ENCODE measurements at places on chromosomes 3 and 15.
A peak's percentile ranks its signal among the peaks of the same experiment; 100 is the strongest.

GRCh38 chr15:88535100-88535499 is 11.4 kb downstream of the DET1 start:
- no peak for DNase-seq
- H3K36me3 ChIP-seq = peaks cover 7% of the 10 kb centered on the region
- H3K4me1 ChIP-seq = no peaks in the 10 kb centered on the region
- no peak overlapping the region for H3K4me3 ChIP-seq
- no peak overlapping the region for H3K27ac ChIP-seq

DNA sequence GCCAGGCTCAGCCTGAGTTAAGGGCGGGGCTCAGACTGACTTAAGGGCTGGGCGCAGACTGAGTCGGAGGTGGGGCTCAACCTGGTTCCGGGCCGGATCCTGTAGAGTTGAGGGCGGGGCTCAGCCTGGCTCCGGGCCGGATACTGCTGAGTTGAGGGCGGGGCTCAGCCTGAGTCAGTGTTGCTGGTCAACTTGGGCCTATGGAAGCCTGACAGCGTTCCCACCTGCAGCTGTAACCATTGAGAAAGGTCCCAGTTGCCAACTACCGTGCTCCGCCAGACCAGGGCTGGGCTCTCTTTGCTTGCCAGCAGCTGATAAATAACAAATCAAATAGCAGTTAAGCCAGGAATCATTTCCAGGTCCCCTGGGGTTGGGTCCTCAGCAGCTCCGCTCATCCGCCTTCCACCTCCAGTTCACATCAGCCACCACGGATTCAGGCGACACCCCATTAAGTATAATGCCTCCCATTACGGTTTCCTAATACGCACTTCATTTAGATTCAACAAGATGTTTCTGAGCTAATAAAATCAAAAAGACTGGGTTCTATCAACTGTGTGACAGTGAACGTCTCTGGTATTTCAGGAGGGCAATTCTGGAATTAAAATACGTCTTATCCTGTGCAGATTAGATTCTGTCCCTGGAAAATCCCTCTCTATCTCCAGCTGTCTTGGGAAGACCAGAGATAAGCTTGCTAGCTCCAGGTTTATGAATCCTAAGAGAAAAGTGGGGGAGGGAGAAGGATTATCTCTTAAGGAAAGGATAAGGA is 7.3 kb downstream of the GRIP2 start:
- no peaks in the 10 kb centered on the region for H3K36me3 ChIP-seq
- DNase-seq = no peak

DNA sequence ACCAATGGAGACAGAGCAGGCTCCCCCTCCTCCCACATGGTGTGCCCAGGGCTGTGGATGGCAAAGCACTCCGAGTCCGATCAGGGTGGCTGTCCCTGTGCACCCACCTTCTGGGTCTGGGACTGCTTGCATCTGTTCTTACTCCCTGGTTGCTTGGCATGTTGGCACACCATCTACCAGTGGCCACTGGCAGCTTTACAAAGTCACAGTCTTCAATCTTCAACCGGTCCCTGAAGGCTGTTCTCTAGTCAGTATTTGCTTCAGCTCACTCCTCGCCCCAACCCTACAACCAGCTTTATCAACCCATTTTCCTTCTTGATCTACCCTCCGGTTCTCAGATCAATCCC is 14.8 kb downstream of the HOMER2 start:
- H3K27me3 ChIP-seq = peaks cover 43% of the 10 kb centered on the region
- no peaks in the 10 kb centered on the region for H3K36me3 ChIP-seq
- no peak overlapping the region for H3K27ac ChIP-seq
- no peak for DNase-seq
- peaks cover 18% of the 10 kb centered on the region for H3K4me1 ChIP-seq

DNA sequence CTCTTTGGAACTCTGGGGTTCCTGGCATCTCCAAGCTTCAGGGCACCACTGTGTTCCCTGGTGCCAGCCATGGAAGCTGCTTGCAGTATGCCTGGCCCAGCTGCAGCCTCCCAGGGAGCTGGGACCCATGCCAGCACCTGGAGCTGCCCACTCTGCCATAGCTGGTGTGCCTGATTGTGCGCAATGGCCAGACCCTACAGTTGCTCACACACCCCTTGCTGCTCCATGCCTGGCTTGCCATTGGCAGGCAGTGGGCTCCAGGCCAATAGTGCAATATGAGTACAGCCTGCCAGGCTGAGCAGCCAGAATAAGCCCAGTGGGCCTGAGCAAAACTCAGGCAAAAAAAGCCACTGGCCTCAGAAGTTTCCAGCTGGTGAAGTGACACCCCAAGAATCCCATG is 43.8 kb upstream of the LRRFIP2 start:
- H3K4me1 ChIP-seq = peaks cover 29% of the 10 kb centered on the region
- H3K27me3 ChIP-seq = no peaks in the 10 kb centered on the region
- H3K4me3 ChIP-seq = no peak overlapping the region
- no peak overlapping the region for H3K27ac ChIP-seq
- H3K36me3 ChIP-seq = no peaks in the 10 kb centered on the region
- DNase-seq = no peak

- H3K4me1 ChIP-seq = peaks cover 11% of the 10 kb centered on the region
- no peaks in the 10 kb centered on the region for H3K27me3 ChIP-seq
- no peak overlapping the region for H3K4me3 ChIP-seq
- H3K27ac ChIP-seq = no peak overlapping the region
These were observed 107.4 kb downstream of the ADAMTS17 start for GRCh38 chr15:100234158-100235029.

GRCh38 chr3:171711461-171712170 is 98.7 kb downstream of the PLD1 start:
- H3K4me1 ChIP-seq = no peaks in the 10 kb centered on the region
- no peak overlapping the region for H3K27ac ChIP-seq
- H3K4me3 ChIP-seq = no peak overlapping the region
- DNase-seq = no peak
- H3K27me3 ChIP-seq = no peaks in the 10 kb centered on the region

DNA sequence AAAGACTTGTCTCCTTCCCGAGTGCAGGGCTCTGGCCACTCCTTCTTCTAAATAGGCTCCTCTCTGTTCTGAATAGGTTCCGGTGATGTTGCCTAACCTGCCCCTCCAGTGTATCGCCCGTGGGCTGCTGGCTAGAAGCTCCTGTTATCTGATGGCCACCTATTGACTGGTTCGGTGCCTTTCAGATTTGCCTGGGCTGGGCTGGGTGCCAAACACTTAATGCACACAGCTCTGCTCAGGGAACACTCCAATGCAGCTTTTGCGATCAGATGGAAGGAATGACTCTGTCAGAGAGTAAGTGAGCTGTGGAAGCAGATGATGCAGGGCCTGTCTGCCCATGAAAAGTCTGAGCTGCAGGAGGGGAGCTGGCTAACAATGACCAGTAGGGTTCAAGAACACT is 112.9 kb downstream of the CORO2B start:
- no peaks in the 10 kb centered on the region for H3K27me3 ChIP-seq
- H3K36me3 ChIP-seq = no peaks in the 10 kb centered on the region
- H3K4me3 ChIP-seq = no peak overlapping the region
- H3K4me1 ChIP-seq = peaks cover 8% of the 10 kb centered on the region

- H3K4me1 ChIP-seq = peaks cover 21% of the 10 kb centered on the region
- H3K27me3 ChIP-seq = no peaks in the 10 kb centered on the region
- H3K36me3 ChIP-seq = peaks cover 1% of the 10 kb centered on the region
- no peak overlapping the region for H3K27ac ChIP-seq
These were observed 22.8 kb downstream of the SLC28A2 start for GRCh38 chr15:45274636-45275380.

GRCh38 chr3:72492240-72492639 is 356.0 kb downstream of the SHQ1 start:
- H3K27me3 ChIP-seq = no peaks in the 10 kb centered on the region
- H3K36me3 ChIP-seq = peaks cover 7% of the 10 kb centered on the region
- H3K4me1 ChIP-seq = peaks cover 44% of the 10 kb centered on the region
- no peak overlapping the region for H3K27ac ChIP-seq
- DNase-seq = no peak
- H3K4me3 ChIP-seq = no peak overlapping the region

DNA sequence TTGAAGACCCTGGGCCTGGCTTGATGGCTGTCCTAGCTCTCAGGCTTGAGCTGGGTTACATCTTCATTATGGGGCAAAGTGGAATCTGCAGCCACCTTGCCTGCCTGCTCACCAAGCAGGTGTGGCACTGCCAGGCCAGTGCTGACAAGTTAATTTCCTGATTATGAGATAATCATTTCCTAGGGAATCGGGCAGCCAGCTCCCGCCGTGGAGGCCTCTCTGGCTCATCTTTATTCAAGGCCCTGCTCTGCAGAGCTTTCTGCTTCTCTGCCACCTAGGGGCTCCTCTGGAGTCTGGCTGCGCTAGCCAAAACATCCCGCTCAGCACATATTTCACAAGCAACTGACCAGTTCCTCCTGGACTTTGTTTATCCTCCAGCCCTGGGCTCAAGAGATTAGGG is 9.9 kb downstream of the LOXL1 start:
- H3K4me1 ChIP-seq = no peaks in the 10 kb centered on the region
- H3K27me3 ChIP-seq = no peaks in the 10 kb centered on the region
- no peak overlapping the region for H3K4me3 ChIP-seq
- no peak overlapping the region for H3K27ac ChIP-seq
- no peaks in the 10 kb centered on the region for H3K36me3 ChIP-seq
- DNase-seq = no peak

DNA sequence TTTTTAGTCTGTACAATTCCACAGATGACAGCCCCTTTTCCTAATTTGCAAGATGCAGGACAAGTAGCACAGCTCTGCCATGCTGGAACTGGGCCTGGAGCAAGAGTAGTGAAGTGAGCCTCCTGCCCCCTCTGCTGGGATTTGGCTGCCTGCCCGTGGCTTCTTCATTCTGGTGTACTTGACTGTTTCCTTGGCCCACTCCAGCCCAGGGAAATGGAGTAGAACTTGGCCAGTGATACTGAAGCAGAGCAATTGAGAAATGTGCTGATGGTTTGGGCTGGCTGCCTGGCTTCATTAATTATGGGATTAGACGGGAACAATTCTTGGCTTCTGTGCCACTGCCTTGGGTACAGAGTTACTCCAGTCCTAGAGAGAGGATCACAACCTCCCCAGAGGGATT is 2.8 kb downstream of the GPD1L start:
- H3K4me1 ChIP-seq = peaks cover 77% of the 10 kb centered on the region
- no peak overlapping the region for H3K4me3 ChIP-seq
- no peak for DNase-seq
- H3K36me3 ChIP-seq = no peaks in the 10 kb centered on the region

DNA sequence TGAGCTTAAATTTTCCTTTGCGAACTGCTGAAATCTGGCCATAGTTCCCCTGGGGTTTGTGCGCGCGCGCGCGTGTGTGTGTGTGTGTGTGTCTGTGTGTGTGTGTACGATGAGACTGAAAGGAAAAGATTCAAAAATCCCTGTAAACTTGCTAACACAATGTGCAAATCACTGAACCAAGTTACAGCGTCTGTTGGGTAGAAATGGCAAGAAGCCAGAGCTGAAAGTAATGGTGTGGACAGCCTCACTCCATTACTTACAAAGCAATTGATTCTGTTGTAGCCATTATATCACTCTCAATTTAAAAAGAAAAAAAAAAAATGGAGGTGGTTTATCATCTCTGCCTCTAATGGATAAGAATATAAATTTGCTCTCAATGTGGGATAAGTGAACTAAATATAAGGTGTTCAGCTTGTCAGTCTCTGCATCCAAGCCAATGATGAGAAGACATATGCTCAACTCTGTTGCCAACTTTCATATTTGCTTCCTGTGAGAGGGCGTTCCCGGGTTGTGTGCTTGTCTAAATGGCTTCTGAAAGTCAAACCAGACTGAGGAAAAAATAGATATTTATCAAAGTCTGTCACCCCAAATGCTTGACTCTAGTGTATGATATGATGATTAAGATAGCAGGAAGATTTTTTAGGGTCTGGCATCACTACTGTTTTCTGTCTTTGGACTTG is 422.2 kb downstream of the ZNF385D start:
- H3K4me1 ChIP-seq = no peaks in the 10 kb centered on the region
- no peaks in the 10 kb centered on the region for H3K36me3 ChIP-seq
- no peak overlapping the region for H3K27ac ChIP-seq
- H3K4me3 ChIP-seq = no peak overlapping the region
- DNase-seq = no peak
- H3K27me3 ChIP-seq = no peaks in the 10 kb centered on the region

DNA sequence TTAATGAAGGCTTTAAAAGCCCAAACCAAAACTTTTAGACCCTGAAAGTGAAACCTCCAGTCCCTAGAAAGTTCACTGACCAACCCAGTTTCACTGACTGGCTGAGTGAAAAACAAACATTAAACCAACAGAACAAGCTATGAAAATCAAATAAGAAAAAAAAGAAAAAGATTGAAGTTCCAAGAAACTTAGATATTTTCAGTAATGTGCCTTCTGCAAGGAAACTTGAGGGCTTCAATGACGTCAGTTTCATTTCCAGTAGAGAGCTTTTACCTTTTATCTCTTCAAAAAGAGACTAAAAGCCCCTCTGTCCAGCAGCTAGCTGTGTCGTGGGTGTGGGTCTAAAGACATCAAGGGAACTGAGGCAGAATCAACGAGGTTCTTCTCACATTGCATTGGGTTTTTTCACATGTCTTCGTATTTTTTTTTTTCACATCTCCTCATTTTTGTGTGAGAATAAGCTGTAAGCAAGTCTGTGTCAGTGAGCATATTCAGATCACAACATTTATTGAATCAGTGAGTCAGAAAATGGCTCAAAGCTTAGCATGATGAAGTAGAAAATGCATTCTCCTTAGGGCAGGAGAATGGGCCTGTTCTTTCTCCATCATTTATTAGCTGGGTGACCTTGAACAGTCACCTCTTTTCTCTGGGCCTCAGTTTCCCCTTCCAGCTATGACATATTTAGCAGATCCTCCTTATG is 54.8 kb upstream of the BCL6 start:
- peak overlapping the region; percentile 98 for H3K27ac ChIP-seq
- H3K27me3 ChIP-seq = no peaks in the 10 kb centered on the region
- H3K4me3 ChIP-seq = peak overlapping the region; percentile 77
- peaks cover 79% of the 10 kb centered on the region for H3K4me1 ChIP-seq
- DNase-seq = peak; percentile 57

GRCh38 chr3:105413343-105413887 is 46.7 kb downstream of the ALCAM start:
- DNase-seq = no peak
- H3K27ac ChIP-seq = no peak overlapping the region
- H3K27me3 ChIP-seq = no peaks in the 10 kb centered on the region
- H3K4me3 ChIP-seq = no peak overlapping the region
- H3K4me1 ChIP-seq = no peaks in the 10 kb centered on the region
- H3K36me3 ChIP-seq = no peaks in the 10 kb centered on the region

DNA sequence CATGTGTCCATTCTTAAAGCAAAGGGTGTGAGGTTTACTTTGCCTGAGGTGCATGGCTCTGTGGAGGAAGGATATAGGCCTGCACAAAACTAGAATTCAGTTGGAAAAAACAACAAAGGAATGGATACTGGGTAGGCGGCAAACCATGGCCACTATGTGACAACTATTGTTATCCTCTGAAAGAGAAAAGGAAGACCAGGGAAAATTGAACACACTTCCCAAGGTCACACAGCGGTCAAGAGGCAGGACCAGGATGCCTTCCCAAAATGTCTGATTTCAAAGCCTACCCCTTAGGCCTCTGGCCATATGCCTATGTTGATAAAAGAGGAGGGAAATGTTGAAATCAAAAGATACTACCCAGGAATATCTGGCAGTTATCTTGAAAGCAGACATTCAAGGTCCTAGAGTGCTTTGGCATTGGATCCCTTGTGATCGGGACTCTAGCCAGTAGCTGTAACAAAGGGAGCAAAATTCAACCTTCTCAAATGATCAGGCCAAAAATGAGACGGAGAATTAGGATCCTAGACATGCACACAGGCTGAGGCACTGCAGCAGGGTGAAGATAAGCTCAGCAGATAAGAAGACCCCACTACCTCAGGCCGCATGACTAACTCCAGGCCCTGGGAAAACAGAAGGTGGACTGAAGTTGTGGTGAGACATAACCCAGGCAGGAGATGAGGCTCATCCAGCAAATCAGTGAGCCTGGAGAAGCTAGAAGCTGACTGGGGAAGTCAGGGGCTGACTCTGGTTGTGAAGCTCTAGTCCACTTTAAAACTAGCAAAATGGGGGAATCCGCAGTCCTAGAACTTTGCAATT is 292.2 kb downstream of the NEK10 start:
- H3K27ac ChIP-seq = no peak overlapping the region
- no peaks in the 10 kb centered on the region for H3K36me3 ChIP-seq
- no peak overlapping the region for H3K4me3 ChIP-seq
- no peaks in the 10 kb centered on the region for H3K27me3 ChIP-seq

Data from activated T-cell treated with anti-CD3 and anti-CD28 coated beads, Interleukin-2, amount 50 U/mL, for 72 hours (primary cell).